ENCODE measurements at places on chromosomes 6 and 20.

GRCh38 chr6:129730477-129731165, 20.6 kb upstream of the ARHGAP18 start:
- peak; percentile 75 for DNase-seq

DNA sequence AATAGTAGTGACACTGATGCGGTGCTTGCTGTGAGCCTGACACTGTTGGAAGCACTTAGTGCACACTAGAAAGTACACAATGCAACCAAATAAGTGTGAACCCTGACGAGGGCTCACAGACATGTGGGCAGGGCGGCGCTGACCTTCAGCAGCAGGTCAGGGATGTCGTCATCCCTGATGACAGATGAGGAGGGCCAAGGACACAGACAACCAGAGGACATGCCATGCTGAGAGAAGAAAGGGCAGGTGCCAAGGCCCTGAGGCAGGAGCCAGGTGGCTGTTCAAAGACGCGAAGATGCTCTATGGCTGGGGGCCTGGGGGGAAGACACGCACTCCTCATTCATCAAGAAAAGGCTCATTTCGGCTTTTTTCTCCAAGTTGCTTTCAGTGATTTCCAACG, 176.4 kb upstream of the CST7 start:
- DNase-seq, result no peak

DNA sequence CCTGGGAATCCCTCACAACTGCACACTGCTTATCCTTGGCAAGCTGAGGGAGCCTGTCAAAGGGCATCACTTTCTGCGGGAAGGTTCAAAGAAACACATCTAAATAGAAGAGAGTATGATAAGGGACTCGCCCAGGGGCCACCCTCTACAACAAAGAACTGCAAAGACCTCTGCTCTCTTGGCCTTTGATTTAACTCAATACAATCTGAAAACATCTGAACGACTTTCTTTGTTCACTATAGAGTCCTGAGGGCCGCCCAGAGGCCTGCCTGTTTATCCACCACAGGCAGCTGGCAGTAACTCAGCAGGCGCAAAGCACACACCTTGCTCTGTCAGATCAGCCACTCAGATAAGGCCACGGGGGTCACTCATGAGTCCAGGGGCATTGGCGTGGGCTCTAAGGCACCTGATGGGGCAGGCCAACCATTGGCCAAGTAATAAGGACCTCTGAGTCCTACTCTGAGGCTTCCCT, 139.3 kb downstream of the UNC5CL start:
- DNase-seq, result no peak

- DNase-seq, result no peak
Observed at GRCh38 chr20:3802524-3803239, 6.6 kb downstream of the CDC25B start.

DNA sequence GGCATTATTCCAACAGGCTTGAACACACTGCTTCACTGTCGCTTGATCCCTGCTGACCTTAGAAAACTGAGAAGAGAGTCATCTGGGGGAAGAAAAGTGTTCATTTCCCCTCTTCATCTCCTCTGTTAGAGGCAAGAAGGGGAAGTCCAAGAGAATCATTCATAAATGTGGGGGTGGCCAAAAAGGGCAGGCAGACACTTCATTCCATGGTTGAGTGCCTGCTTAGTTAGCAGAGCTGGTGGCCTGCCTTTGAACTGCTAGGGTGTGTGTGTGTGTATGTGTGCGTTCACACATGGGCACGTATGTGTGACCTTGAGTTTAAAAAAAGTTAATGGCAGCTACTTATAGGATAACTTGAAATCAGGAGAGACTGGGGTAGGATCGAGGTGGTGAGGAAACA, 39.4 kb upstream of the RFPL4B start:
- peak; percentile 62 for DNase-seq

Measured in Karpas-422 (cell line).